Omental fat pad (tissue), 4 donors: ENCODE measurements at places on chromosomes 12 and 14. TPM values are rescaled to one million over a fixed set of nuclear protein-coding genes. Genes with fewer than 3 reads are reported as not detected.

Gene LTB4R2
- total RNA-seq = 4.7 TPM

Gene SYNDIG1L
- total RNA-seq = 0.48 TPM

DNA sequence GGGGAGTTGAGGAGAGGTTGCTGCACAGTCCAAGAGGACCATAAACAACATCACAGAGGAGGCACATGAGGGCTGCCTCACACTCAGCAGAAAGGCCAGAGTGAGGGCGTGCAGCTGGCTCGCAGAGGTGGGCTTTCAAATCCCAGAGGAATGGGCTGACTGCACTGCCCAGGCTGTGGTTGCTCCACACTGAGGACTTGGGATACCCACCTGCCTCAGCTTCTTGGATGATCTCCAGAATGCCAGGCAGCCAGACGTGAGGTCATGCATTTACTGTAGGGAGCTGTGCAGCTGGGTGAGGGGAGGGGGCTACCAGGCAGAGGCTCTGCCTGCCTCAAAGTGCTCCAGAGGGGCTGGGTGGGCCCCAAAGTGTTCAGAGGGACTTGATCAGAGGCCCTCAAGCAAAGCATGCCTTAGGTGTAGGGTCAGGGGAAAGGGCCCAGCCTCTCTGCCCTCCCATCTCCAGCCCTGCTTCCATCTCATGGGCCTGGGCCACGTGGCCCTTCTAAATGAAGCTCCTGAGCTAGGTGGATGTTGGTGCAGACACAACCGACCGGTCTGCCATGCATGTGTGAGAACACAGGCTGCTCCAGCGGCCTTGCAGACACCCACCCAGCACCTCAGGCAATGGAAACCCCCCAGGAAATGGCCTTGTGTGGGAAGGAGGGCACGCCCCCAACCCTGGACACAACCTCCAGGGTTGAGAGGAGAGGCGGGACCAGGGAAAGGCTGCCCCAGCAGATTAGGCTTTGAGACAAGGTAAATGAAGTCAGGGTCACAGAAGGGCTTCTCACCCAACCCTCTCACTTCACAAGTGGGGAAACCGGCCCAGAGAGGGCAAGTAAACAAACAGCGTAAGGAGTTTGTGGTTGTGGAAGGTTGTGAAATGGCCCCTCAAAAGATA lies 90.8 kb downstream of the NTF3 start:
- DNase-seq = no peak

GRCh38 chr14:72675126-72675525 lies 218.8 kb downstream of the DPF3 start:
- no peak for DNase-seq

- DNase-seq = no peak
Measured at GRCh38 chr14:95303552-95303951, 16.2 kb downstream of the CLMN start.

DNA sequence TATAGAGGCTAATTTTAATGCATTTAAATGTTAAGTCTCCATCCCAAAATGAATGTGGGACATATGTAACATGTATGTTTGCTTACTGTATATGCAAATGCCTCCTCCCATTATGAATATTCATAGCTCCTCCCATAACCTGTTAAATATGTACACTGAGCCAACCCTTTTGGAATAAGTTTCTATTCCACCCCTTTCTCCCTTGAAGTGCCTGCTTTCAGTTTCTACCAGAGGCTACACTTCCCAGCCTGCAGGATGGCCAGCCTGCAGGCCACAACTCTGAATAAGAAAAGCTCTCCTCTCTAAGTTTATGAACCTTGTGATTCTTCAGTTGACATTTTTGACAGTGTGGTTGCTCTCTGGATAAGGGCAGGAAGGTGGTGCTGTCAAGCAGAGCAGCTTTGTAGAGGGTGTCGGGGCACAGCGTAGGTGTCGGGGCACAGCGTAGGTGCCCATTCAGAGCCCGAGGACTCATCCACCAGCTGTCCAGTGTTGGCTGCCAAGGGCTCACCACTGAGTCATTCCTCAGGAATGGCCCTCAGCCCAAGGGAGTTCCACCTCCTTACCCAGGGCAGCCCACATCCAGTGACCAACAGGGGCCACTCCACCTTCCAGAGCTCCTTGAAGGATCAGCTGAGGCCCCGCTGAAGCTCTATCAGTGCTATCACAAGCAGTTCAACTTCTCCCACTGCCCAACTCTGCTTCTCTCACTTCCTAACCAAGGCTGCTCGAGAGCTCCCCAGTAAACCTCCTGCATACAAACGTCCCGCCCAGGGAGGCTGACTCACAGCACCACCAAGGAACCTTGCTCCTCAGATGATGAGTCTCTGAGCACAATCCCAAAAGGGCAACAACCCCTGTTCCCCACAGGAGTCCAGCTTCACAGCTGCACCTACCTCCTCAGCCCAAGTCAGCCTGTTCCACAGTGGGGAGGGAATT lies 31.4 kb downstream of the VWF start:
- DNase-seq = peak; percentile 46

DNA sequence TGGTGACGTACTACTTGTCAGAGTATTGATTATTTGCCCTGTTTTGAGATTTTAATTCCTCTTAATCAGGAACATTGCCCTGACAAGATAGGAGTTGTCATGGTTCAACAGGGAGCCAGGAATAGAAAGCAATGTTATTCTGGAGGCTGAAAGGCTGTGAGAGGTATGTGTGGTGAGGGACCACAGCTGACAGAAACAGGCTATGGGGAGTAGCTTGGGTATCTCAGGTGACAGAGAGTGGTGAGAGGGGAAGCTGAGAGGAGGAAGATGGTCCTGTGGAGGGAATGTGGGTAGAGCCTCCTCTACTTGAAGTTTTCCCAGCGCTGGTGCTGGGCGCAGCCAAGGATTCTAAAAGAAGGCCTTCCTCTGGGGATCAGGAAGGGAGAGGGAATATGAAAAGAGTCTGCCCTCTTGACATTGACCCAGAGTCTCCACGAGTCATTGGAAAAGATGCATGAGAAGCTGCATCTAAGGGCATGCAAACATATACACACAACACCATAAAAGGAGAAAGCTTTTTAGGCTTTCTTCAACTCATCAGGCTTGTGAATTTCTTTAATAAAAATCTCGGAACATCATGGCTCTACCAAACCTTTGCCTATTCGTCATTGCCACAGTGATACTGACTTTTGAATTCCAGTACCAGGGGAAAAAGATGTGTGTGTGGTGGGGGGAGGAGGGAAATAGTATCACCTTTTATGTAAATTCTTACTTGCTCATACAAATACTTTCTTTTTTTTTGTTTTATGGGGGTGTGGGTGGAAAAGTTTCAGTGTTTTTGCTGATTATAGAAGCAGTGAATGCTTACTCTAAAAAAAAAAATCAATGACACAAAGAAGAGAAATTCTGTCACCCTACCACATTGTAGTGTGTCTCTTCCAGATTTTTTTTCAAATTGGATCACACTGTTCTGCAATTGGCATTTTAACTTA lies 39.9 kb upstream of the DHRS7 start:
- DNase-seq = no peak

DNA sequence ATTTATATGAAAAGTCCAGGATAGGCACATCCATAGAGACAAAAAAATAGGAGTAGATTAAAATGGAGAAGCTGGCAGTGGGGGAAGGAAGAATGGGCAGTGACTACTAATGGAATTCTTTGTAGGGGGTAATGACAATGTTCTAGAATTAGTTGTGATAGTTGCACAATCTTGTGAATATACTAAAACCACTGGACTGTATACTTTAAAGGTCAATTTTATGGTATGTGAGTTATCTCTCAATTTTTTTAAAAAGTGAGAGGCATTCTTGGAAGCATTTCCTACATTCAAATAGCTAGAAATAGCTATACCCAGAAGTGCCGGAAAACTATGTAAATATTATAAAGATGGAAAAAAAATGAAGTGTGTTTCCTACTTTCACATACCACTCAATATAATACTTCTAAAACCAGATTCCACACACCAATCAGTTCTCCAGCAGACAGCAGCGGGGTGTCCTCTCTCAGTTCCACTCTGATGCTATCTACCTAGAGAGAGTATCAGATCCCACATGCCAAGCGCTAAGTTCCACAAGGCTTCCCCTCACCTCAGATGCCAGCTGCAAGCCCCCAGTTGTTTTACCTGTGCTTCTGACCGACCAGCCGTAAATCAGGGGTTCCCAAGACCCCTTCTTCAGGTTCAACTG lies 41.7 kb upstream of the NID2 start:
- no peak for DNase-seq

DNA sequence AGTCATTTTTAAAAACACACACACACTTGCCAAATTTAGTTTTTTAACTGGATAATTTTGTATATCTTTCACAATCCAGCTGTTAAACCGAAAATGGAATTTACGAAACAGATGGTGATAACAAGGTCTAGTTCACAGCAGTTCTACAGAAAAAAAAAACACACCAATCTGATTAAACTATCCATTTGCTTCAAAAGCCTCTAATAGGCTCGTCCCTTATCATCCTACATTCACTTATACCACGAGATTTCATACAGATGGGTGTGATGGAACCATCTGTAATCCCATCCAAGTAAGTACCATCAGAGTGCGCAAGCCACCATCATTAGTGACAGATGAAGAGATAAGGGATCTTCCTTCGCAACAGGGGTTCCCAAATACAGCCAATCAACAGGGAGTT lies 20.1 kb downstream of the GCH1 start:
- DNase-seq = no peak
